Natural killer cell (primary cell): ENCODE measurements at places on chromosomes 5 and 9. TPM values are rescaled to one million over a fixed set of nuclear protein-coding genes. Genes with fewer than 3 reads are reported as not detected.

GRCh38 chr5:68954618-68954910, 139.2 kb upstream of the SLC30A5 start:
- DNase-seq: no peak

DNA sequence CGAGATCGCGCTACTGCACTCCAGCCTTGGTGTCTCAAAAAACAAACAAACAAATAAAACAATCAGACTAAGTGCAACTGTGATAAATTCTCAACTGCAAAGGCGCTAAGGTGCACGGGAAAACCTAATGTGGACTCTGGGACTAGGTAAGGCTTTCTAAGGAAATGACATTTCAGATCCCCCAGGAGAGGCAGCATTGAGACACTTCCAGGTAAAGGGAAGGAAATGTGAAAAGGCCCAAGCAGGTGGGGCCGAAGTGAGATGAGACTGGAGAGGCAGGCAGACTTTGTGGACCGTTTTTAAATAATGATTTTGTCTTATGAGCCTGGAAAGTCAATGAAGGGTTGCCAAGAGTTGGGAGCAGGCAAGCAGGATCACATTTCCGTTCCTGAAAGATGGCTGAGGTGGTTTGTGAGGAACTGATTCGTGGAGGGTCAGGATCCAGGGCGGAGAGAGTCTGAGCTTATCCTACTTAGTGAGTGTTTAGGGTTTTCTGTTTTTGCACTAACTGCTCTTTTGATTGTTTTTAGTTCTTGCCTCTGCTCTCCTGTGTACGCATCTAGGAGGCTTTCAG, 2.0 kb upstream of the APBA1 start:
- no peak for DNase-seq

- no peak for DNase-seq
Observed at GRCh38 chr9:126232461-126232860, 94.2 kb upstream of the MVB12B start.

- DNase-seq: no peak
Observed at GRCh38 chr5:32679218-32679617, 31.9 kb upstream of the NPR3 start.

GRCh38 chr9:108194154-108194553, 661.6 kb downstream of the ACTL7B start:
- no peak for DNase-seq

GRCh38 chr9:34203992-34204635, 25.3 kb downstream of the UBAP1 start:
- no peak for DNase-seq

DNA sequence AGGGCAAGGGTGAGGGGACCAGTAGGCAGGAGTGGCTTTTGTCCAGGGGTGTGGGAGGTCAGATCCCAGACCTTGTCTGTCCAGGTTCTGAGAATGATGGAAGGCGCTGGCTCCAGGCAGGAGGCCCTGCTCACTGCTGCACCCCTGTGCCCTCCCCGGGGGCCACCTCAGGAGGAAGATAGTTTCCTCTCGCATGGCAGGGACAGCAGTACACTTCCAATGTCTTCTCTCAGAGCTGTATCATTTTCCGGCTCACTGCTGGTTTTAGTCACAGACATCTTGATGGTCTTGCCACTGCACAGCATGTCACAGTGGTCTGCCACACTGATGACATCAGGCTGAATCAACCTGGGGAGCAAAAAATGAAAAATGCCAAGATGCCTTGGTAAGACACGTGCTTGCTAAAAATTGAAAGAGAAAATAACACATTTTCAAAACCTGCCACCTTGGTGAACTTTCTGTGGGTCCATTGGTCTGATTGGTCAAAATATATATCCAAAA, 3.3 kb upstream of the SLC6A3 start:
- DNase-seq: peak; percentile 46

DNA sequence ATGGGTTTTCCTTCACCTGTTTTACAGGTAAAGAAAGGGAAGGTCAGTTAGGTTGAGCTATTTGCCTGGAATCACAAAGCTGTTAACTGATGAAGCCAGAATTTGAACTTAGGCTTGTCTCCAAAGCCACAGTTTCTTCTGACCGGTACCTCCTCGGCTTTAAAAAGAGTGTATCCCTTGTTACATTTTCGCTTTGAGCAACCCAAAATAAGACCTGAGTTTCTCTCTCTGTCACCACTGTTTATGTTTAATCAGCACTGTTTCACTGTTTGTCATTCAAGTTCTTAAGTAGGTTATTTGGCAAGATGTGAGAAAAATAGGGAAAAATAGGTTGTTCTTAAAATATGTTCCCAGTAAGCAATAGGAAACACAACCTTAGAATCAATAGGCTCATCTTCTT, 84.6 kb downstream of the VCAN start:
- DNase-seq: no peak

The CCDC192 gene
- total RNA-seq: not detected

The TLR4 gene
- total RNA-seq: 2.2 TPM

The ADAMTSL1 gene
- total RNA-seq: not detected

The STC2 gene
- not detected for total RNA-seq

The PTGS1 gene
- total RNA-seq: 11.3 TPM

The PCA3 gene
- 0.36 TPM for total RNA-seq

The CCL21 gene
- not detected for total RNA-seq

The CDC25C gene
- 0.48 TPM for total RNA-seq
